ENCODE measurements at places on chromosomes 12 and 14.

DNA sequence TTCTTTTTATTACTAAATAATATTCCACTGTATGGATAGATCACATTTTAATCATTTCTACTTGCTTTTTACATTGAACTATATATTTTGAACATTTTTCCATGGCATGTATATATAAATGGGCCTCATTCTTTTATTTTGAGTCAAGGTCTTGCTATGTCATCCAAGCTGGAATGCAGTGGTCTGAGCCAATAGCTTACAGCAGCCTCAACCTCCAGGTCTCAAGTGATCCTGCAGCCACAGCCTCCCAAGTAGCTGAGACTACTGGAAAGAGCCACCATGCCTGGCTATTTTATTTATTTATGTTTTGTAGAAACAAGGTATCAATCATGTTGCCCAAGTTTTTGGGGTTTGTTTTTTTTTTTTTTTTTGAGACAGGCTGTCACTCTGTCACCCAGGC is 7.6 kb downstream of the FCF1 start:
- no peak for DNase-seq

DNA sequence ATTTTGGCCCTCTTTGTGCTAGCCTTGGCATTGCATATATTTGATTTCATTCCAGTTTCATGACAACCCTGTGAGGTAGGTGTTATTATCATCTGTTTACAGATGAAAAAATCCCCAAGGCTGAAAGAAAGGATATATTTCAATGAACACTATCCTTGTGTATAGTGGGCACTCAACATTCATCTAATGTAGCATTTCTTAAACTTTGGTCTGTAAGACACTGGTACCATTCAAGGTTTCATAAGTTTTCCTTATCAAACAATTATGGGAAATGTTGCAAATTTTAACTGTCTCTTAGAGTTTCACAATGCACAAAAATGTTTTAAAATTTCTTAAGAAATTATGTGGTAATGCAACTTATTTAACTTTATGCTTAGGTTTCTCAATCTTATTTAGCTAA is 44.3 kb downstream of the ATP23 start:
- no peak for DNase-seq

GRCh38 chr12:13008741-13009380 is 8.8 kb upstream of the HEBP1 start:
- DNase-seq: no peak

GRCh38 chr14:94112513-94113063 is 2.1 kb downstream of the IFI27 start:
- DNase-seq: no peak

- no peak for DNase-seq
Observed at GRCh38 chr12:19553175-19553574, 113.9 kb downstream of the AEBP2 start.

- DNase-seq: no peak
Observed at GRCh38 chr12:39605996-39606395, 13.6 kb downstream of the ABCD2 start.

Data from erythroblast (primary cell).